NCI-H1417 (cell line): ENCODE measurements at places on chromosomes 2 and 18.

DNA sequence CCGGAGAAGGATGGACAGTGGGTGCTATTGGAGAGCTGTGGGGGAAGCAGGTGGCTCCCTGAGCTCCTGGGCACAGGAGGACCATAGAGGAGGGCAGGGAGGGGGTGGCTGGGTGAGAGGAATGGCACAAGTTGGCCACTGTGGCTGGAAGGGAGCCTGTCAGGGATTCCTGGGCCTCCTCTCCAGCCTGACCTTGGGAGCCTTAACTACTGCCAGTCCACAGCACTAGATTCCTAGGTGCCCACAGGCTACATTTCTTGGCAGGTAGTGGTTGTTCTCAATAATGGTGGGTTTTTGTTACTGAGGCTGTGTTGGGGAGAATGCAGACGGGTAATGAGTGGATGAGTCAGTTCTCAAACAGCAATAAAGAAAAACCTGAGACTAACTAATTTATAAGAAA is 26.0 kb downstream of the EFHD1 start:
- no peak for DNase-seq

GRCh38 chr2:170492010-170492409 is 223.1 kb upstream of the SP5 start:
- DNase-seq, result no peak

DNA sequence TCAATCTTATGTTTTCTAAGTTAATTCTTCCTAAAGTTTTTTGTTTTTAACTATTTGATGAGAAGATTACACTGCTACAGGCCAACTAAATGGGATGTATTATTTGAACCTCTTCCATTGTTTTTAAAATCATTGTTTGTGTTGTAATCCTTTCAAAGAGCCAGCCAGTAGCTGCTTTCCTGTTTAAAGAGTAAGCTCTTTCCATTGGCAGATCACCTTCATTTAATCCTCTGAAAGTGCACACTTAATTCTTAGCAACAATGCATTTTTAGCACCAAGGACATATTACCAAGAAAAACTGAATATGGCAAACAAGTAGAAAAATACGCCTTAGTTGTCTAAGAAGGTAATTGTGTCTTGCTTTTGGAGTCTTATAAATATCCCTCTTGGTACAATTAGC is 54.0 kb downstream of the MEIS1 start:
- DNase-seq, result peak; percentile 45

DNA sequence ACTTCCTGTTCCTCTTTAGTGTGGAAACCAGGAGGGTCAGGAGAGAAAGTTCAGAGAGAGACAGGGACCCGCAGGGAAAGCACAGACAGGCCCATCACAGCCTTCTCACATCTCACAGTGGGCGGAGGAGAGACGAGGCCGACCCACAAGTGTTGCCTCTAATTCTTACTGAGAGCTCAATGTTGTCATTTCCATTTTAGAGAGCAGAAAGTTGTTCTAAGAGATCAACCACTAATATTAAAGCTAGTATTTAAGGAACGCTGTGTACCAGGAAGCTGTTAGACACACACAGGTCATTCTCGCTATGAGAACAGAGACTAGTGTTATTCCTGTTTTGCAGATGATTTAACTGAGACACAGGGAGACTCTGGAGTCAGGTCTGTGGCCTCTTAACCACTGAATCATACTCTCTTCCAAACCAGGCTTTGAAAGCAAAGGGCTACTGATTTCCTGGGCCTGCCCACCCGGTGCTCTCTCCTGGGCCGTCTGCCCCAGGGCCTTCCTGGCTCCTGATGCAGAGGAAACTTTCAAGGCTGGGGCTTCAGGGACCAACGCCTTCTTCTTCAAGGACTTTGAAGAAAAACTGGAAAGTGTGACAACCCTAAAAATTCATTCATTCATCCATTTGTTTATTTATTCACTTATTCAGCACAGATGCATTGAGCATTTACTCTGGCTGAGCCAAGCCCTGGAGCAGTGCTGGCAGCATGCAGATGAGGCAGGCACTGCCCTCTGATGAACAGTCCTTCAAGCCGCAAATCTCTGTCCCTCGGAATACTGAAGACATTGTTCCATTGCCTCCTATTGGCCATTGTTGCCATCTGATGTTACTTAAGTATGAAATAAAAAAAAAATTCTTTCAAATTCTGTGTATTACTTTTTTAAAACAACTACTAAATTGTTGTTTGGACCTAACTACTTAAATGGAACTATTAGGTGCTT is 37.2 kb upstream of the BIN1 start:
- DNase-seq, result no peak

DNA sequence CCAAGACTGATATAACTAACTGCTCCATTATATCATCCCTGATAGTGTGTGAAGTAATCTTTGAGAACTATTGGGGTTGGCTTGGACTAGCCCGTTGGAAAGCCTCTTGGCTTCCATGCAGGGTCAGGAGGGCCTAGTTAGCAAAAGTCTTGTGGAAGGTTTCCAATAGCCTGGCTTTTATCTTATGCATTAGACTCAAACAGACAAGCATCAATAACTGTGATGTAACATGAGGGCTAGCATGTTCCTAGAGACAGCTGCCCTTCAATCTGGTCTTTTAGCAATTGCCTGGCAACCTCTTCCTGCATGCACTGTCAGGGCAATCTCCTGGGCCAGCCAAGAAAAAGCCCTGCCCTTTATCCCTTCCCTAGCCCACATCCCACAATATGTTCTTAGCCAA is 18.2 kb downstream of the SLC8A1 start:
- no peak for DNase-seq

- no peak for DNase-seq
Observed at GRCh38 chr2:74020702-74021406, 36.1 kb downstream of the TET3 start.

DNA sequence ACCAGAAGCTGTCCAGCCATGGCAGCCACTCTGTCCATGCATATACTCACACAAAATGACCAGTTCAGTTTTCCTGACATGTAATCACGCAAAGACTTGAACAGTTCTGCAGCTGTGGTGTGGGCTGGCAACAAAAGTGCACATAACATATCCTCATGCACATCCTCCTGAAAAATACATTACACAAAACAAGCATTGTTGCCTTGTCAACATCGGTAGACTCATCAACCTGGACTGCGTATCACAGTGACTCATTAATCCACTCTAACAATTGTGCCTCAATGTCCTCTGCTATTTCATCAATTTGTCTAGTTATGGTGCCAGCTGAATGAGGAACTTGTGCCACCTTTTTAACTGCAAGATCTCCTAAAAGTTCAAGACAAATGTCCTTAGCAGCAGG is 19.5 kb downstream of the RBKS start:
- DNase-seq, result no peak

GRCh38 chr18:51074605-51075004 is 44.6 kb downstream of the SMAD4 start:
- DNase-seq, result no peak

- DNase-seq, result no peak
Observed at GRCh38 chr2:113697516-113697915, 58.9 kb downstream of the SLC35F5 start.

- DNase-seq, result no peak
Observed at GRCh38 chr2:219969508-219969907, 342.1 kb downstream of the SLC4A3 start.

DNA sequence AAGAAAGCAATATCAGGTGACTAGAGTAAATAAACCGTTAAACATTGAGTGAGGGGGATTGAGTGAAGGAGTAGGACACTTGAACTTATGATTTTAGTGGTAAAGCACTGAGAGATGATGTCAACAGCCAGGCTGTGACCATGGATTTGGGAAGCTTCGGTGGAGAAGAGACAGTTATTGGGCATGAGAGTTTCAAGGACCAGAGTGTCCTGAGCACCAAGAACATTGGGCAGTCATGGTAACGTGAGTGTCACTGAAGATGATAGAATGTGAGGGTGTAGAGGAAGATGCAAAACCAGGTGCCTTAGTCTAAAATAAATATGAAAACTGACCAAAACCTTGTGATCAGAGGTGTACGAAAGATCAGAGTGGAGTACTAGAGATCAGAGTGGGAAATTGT is 248.1 kb downstream of the ASXL3 start:
- no peak for DNase-seq

- DNase-seq, result peak; percentile 97
Observed at GRCh38 chr2:98869870-98870269, 66.2 kb downstream of the CRACDL start.

DNA sequence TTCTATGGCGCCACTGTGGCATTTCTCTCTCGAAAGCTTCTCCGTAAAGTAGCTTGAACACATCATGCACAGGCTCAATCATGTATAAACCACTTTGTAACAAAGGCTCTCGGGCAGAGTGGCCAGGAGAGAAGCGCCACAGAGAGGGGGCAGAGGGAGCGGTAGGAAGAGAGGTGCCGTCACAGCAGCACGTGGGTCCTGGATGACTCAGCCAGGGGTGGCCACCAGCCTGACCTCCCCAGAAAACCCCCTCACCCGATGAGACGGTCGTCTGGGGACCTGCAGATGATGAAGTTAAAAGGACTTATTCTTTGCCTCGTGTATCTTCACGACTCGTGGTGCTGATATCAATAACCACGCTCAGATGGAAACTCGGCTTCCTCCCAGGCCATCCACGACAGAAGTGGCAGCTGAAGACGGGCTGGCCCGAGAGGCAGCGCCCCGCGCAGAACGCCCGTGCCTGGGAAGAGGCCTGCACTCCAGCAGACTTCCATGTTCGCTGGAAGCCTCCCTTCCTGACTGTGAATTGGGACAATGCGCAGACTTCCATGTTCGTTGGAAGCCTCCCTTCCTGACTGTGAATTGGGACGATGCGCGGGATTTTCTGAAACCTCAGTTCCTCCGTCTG is 46.4 kb upstream of the MTCL1 start:
- DNase-seq, result peak; percentile 71

- no peak for DNase-seq
Observed at GRCh38 chr2:157592948-157593347, 35.7 kb downstream of the ACVR1C start.

DNA sequence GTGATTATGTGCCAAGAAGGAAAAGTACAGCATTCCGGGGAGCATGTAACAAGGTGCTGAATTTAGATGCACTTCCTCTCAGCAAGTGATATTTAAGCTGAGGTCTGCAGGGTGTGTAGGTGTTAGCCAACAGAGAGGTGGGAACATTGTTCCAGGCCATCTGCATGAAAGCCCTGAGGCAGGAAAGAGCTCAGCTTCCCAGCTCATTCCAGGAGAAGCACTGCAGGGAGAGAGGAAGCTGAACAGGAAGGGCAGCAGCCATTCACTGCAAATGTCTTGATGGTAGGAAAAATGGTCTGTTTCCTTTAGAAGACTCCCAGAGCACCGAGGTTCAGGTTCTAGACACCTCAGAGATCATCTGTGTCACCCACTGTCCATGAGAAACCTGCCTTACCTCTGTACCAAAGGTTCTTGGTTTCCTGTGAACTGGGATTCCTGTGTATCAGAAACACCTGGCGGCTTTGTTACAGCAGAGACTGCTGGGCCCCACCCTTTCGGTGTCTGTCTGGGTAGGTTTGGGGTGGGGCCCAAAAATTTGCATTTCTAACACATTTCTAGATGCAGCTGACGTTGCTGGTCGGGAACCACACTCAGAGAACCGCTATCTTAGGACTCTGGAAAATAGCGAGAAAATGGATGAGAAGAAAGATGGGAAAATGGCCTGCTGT is 84.0 kb downstream of the RTN4 start:
- peak; percentile 50 for DNase-seq

DNA sequence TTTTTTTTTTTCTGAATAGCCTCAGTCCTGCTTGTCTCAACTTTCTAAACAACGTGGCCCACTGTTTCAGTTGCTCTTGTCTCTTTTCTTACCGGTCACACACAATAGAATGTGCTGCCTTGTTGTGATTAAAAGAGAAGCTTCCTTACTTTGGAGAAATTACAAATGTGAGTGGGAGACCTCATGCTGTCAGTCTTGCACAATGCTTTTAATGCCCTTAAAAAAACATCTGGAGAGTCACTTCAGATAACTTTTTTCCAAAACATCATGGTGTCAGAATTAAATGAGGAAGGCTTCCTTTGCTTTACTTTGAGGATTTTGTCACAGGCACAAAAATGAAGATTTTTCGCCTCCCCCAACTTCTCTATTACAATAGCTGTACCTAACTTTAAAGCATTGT is 37.7 kb downstream of the LHCGR start:
- no peak for DNase-seq

GRCh38 chr2:27856386-27856785 is 33.8 kb downstream of the RBKS start:
- DNase-seq, result peak; percentile 4

DNA sequence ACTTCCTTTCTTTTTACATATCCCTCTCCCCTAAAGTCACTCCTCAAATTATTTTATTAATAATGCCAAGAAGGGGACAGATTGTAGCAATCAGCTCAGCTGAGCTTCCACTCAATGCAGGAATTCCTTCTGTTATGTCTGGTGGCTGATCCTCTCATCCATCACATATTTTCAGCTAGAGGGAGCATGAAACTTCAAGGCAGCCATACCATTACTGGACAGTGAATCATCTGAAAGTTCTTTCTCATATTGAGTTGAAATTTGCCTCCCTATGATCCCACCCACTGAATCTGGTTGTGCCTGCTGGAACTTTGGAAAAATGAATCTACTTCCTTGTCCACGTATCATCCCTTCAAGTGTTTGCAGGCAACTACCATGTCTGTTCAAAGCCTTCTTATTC is 11.2 kb downstream of the ZNF385B start:
- no peak for DNase-seq

DNA sequence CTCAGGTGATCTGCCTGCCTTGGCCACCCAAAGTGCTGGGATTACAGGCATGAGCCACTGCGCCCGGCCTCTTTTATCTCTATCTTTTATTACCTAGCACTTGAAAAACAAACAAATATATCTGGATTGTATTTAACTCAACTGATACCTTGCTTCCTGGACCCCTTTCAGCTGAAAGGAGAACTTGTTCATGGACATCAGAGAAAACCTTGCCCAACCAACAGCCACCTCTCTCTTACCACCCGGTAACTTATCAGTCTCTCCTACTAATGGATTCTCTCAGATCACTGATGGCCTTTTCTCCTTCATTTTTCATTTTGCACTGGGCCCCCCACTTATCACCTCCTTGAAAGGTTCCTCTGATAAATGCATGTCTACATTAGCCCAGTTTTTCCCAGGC is 6.7 kb downstream of the RETSAT start:
- DNase-seq, result no peak

DNA sequence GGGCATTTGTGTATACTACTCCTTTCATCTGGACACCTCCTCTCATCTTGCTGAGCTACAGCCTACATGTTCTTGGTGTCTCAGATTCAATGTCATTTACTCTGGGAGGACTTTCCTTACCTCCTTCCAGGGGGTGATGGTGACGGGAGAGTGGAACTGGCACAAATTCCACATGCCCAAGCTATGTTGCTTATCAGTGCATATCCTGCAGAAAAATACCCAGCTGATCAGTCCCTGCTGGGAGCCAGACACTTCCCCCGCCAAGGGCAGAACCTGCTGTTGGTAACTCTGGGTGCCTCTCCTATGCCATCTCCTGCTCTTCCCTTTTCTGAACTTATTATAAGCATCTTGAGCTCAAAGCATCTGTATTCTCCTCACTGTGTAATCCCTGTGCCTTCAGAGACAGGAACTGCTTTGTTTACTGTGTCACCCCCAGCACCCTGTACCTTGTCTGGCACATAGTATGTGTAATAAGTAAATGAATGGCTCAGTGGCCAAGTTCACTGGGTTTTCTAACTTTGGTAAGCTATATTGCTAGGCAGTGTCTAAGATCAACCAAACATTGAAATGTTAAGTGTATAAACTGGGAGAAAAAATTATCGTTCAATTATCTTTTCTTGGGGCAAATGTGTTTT is 87.7 kb upstream of the LPIN2 start:
- no peak for DNase-seq
